ENCODE measurements at places on chromosomes 12 and 14. TPM values are rescaled to one million over a fixed set of nuclear protein-coding genes. Genes with fewer than 3 reads are reported as not detected.

The FAM222A gene
- 7.8 TPM for total RNA-seq

The TESPA1 gene
- total RNA-seq = not detected

The KTN1 gene
- 247 TPM for total RNA-seq

The C2CD5 gene
- 12.6 TPM for total RNA-seq

The TAS2R7 gene
- total RNA-seq = not detected

The CD27 gene
- total RNA-seq = not detected

The FAM181A gene
- not detected for total RNA-seq

The TPPP2 gene
- not detected for total RNA-seq

The LTB4R gene
- 2.1 TPM for total RNA-seq

The CCDC38 gene
- 0.39 TPM for total RNA-seq

The ABCC9 gene
- 0.63 TPM for total RNA-seq

The AICDA gene
- not detected for total RNA-seq

The METTL25 gene
- total RNA-seq = 15.0 TPM

The CMTM5 gene
- not detected for total RNA-seq

The SDSL gene
- 7.7 TPM for total RNA-seq

The SOCS2 gene
- 19.2 TPM for total RNA-seq

The NANOG gene
- not detected for total RNA-seq

The MYH7 gene
- total RNA-seq = not detected

The SLC6A13 gene
- not detected for total RNA-seq

The WASHC4 gene
- total RNA-seq = 58.1 TPM

The FRS2 gene
- 41.3 TPM for total RNA-seq

The CCND2 gene
- 0.08 TPM for total RNA-seq

The DACT1 gene
- 3.2 TPM for total RNA-seq

The OTOGL gene
- 0.50 TPM for total RNA-seq

The SLC6A12 gene
- not detected for total RNA-seq

The SLC35E3 gene
- 4.9 TPM for total RNA-seq

The GRIN2B gene
- not detected for total RNA-seq

The ESRRB gene
- total RNA-seq = 0.03 TPM

The RTL1 gene
- not detected for total RNA-seq

The GPR137C gene
- total RNA-seq = 4.1 TPM

The FOXM1 gene
- 66.4 TPM for total RNA-seq

The OTUB2 gene
- total RNA-seq = 0.81 TPM

The OTX2 gene
- total RNA-seq = not detected

The CKAP4 gene
- 162 TPM for total RNA-seq

The MYF6 gene
- total RNA-seq = not detected

The CYP46A1 gene
- total RNA-seq = 0.22 TPM

The GNB3 gene
- not detected for total RNA-seq

All from SJSA1 (cell line).